Right forelimb (tissue), 1 donor: ENCODE measurements at places on chromosomes 5 and 9.

GRCh38 chr9:110101531-110102161 is 106.3 kb downstream of the C9orf152 start:
- DNase-seq = peak; percentile 73

- DNase-seq = no peak
Measured at GRCh38 chr5:175795959-175796358, 75.4 kb upstream of the CPLX2 start.

- no peak for DNase-seq
Measured at GRCh38 chr9:124050955-124051354, 39.4 kb downstream of the LHX2 start.

DNA sequence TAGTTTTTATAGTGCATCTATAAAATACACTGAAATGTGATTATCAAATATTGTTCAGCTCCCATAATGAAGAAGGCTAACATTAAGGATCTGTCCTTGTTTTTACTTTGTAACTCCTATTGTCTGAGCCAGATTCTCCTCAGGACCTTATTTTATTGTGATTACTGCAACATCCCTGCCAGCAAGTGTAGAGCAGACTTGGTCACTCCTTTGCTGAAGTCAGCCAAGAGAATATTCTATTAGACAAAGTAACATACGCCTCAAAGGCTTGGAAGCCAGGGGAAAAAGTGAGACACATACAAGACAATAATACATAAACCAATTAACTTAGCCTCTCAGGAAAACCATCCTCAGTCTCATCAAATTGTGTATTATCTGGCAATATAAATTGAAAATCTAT is 269.6 kb downstream of the ARL15 start:
- DNase-seq = no peak

DNA sequence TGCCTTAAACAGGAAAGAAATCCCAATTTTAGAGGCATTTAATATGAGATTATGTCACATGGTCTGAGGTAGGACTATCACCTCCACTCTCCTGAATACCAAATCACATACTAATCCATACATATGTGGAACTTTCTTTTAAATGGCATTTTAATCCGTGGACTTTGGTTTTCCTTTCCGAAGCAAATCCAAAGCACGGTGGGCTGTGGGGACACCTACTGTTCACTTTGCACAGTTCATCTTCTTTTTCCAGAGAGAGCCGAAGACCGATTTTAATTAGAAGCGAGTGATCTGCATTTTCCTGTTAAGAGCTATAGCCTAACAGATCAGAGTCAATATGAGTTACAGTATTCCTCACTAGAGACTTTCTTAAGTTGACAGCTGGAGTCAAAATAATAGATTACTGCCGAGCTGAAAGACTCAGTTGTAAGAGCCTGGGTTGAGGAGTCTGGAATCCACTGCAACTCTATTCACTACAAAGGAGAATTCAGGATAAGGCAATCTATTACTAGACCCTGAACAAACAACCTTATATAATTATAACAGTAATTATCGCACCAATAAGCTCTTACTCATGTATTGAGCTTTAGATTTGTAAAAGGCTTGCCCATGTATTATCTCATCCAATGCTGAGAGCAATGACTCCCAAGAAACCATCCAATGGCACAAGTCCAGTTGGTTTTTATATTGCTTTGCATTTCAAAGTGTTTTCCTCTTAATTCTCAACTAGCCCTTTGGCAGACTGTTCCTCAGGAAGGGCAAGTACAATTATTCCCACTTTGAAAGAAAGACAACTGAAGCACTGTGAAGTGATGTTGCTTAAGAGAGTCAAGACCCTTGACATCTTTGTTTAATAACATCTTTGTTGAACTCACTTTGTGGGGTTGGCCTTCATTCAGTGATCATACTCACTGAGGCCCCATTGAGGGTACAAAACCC is 144.7 kb downstream of the TRPM6 start:
- peak; percentile 48 for DNase-seq

DNA sequence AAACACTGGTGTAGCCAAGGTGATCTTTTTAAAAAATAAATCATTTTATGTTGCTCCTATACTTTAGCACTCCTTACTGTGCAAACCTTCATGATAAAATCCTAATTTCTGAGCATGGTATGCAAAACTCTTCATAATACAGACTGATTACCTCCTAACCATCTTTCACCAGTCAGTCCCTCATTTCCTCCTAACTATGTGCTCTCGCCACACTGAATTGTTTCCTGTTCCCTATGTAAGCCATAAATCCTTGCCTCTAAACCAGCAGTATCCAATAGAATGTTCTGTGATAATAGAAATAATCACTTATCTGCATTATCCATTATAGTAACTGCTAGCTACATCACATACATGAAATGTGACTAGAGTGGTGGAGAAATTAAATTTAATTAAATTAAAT is 10.7 kb downstream of the AP3B1 start:
- no peak for DNase-seq

DNA sequence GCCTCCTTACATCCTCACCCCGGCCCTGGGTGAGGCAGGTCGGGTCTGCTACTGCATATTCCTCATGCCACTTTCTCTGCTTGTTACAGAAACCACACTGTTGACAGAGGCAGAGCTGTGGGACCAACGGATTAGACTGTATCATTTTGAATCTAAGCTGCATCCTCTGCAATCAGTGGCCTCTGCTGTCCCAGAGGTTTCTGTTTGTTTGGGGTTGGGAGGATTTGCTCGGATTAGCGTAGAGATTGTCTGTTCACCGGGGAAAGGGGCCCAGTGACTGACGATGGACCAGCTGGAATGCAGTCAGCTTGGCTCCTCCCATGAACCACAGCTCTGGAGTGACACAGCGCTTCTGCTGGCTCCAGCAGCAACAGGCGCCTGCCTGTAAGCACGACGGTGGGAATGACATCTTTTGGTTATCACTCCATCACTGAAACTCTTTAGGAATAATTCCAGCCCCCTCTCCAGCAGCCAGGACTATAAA is 37.3 kb upstream of the ADRA1B start:
- peak; percentile 72 for DNase-seq

DNA sequence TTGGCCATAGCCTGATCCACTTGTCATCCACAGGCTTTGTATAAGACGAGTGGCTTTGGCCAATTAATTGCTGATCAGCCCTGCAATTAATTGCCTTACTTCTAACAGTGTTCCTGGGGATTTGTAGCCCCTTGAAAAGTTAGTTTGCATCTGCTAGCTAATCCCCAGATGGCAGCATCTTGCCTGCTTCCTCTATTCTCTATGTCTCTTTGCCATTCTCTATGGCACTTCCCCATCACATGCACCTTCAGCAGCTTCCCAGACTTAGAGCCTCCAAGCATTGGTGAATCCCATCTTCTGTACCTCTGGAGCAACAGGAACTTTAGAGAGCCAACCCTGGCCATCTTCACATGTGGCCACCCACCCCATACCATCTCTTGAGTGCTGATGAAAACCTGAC is 197.0 kb upstream of the DMAC1 start:
- no peak for DNase-seq

GRCh38 chr9:36778682-36779081 is 206.0 kb downstream of the MELK start:
- no peak for DNase-seq

GRCh38 chr5:157855404-157855994 is 3.4 kb downstream of the CLINT1 start:
- DNase-seq = peak; percentile 56

- DNase-seq = no peak
Measured at GRCh38 chr5:106127985-106128384, 1542.8 kb downstream of the EFNA5 start.

DNA sequence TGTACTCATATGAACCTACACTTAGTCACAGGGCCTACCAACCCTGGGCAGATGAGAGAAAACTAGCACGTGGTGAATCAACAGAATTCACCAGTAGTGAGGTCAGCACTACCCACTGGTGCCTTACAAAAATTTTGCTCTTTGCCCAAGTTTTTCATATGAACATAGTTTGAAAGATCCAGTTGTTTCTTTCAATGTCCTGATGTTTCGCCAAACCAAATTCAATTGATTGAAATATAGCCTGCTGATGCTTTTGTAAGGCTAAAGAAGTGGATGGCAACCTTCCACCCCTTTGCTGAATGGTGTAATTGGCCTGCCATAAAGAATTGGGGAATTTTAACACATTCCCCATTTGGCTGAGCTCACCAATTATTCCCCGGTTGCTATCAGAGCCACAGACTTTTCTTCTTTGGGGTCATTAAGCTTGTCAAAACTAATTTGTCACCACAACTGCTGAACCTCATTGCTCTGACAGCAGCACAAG is 339.2 kb downstream of the GLIS3 start:
- DNase-seq = no peak

GRCh38 chr9:6382681-6383080 is 30.3 kb upstream of the UHRF2 start:
- DNase-seq = no peak

DNA sequence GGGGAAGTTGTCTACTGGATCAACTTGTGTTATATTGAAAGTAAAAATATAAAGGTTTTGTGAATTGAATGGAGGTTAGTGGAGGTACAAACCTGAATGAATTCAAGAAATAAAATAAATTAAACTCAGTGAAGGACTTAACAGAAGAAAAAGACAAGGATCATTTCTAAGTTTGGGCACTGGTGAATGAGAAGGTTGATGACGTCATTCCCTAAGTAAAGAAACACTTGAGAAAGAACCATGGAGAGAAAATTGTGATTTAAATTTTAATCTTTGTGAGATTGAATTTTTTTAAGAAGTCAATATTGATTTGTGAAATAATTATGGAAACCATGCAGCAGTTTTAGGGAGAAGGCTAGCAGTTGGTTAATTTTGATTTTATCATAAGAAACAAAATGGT is 900.3 kb upstream of the TYRP1 start:
- DNase-seq = no peak

DNA sequence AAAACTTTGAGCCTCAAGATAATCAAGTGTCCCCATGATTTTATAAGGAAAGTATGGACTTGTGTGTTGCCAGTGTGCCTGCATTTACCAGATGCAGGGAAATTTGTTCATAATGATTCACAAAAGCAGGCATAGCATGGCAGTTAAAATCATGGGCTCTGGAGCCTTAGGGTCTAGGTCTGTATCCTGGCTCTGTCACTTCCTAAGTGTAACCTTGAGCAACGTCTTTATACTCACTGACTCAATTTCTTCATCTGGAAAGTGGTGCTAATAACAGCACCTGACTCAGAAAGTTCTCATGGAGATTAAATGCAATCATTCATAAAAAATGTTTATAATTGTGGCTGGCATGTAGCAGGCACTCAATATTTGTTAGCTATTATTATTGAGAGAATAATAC is 234.9 kb downstream of the SAXO1 start:
- no peak for DNase-seq

DNA sequence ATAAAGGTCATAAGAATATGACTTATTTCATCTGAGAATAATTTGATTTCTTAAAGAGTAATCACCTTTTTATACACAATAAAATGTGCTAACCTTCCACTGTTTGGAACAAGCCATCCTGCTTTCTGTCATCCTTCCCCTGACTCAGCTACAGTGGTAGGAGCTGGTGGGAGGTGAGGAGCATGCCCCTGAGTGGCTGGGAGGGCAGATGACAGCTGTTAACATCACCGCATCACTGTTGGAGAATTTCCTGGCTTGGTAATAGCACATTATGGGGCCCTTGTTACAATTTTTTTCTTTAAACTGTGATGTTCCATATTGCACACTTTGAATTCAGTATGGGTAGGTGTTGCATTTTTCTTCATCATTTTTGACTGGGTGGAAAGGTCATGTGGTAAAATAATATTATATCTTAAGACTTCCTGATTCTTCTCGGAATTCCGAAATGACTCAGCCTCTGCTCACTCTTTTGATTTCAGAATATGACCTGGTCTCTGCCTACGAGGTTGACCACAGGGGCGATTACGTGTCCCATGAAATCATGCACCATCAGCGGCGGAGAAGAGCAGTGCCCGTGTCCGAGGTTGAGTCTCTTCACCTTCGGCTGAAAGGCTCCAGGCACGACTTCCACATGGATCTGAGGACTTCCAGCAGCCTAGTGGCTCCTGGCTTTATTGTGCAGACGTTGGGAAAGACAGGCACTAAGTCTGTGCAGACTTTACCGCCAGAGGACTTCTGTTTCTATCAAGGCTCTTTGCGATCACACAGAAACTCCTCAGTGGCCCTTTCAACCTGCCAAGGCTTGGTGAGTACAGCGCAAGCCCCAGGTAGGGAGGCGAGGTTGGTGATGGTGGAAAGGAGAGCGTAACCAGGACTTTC is 5.8 kb downstream of the ADAMTS16 start:
- no peak for DNase-seq

GRCh38 chr9:128863647-128864046 is 18.1 kb downstream of the KYAT1 start:
- DNase-seq = peak; percentile 82

- no peak for DNase-seq
Measured at GRCh38 chr5:164394686-164395194, 889.3 kb downstream of the MAT2B start.

DNA sequence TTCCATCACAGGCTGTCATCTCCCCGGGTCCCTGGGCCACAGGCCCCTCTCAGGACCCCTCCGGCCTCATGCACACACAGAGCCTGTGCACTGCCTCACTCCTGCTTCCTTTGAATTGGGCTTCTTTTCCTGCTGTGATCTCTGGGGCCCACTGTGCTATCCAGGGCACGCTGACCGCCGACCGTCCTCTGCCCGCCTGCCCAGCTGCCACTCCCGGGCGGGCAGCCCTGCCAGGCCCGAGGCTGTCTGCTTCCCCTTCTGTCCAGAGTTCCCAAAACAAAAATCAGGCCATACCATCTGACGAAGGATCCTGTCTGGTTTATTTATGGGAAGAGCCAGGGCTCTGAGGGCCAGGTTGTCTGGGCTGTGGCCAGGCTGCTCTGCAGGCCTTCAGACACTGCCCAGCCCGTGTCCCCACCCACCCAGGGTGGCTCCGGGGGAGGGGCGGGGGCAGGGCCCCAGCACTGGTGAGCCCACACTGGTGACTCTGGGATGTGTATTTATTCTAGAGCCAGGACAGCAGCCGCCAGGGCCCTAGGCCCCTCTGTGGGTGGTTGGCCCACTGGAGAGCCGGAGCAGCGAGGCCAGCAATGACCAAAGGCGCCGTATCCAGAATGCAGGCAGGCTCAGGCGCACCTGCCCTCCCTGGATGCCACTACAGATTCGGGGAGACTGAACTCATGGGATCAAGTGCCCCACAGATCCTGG is 57.0 kb downstream of the ADAMTS2 start:
- peak; percentile 39 for DNase-seq

DNA sequence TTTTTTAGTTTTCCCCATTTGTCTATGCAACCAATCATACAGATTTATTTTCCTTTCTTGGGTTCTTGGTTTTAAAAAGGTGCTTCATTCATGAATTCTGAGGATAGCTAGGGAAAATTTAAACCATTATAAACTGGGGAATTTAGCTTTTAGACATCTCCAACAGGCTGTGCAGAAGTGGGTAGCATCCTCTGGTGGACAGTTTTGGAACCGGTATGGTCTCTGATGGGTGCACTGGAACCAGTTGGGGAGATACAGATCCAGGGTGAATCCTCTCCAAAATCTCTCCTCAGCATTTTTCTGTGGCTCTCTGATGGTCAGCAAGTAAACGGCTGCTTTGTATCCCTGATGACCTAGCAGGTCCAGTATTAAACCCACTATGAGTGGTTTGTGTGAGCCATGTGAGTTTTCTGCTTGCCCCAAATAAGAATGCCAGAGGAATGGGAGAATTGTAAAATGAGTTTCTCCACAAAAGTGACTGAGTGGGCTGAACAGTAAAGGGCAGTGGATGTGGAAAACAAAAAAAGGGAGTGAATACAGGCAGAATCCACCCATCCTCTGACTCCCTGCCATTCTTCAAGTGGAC is 9.1 kb upstream of the DNAJC25 start:
- DNase-seq = no peak
